Stimulated activated CD4-positive, alpha-beta T cell treated with anti-CD3 and anti-CD28 coated beads, TNF-alpha, amount 100 ng/mL, for 48 hours (primary cell): ENCODE measurements at places on chromosomes 5 and 9.

- DNase-seq, result no peak
These were observed 29.3 kb upstream of the HSPB3 start for GRCh38 chr5:54426209-54426608.

- DNase-seq, result no peak
These were observed 213.2 kb upstream of the EDIL3 start for GRCh38 chr5:84597904-84598303.

DNA sequence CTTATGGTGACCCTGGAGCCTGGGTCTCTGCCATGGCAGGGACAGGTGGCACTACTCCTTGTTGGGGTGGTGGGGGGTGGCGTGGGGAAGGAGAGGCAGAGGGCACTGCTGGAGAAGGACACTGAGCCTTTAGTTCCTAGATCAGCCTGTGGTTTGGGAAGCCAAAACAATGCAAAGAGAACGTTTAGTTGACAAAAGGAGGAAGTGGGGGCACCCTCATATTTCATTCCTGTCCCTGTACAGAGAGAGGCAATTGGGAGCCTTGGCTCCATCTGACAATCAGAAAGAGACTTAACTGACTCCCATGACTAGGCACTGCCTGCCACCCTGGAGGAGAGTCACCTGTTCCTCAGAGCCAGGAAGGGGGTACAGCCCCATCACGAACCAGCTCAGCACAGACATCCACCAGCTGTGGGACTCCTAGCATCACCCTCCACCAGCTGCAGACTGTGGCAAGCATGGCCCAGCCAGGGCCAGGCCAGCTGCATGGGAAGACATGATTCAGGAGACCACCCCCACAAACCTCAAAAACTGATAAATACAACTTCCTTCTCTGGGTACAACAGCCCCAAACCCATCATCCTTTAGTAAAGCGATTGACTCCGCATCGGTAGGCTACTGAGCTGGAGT, 257.5 kb downstream of the HSPA4 start:
- DNase-seq, result no peak

GRCh38 chr5:50768634-50769033, 102.2 kb downstream of the PARP8 start:
- no peak for DNase-seq

DNA sequence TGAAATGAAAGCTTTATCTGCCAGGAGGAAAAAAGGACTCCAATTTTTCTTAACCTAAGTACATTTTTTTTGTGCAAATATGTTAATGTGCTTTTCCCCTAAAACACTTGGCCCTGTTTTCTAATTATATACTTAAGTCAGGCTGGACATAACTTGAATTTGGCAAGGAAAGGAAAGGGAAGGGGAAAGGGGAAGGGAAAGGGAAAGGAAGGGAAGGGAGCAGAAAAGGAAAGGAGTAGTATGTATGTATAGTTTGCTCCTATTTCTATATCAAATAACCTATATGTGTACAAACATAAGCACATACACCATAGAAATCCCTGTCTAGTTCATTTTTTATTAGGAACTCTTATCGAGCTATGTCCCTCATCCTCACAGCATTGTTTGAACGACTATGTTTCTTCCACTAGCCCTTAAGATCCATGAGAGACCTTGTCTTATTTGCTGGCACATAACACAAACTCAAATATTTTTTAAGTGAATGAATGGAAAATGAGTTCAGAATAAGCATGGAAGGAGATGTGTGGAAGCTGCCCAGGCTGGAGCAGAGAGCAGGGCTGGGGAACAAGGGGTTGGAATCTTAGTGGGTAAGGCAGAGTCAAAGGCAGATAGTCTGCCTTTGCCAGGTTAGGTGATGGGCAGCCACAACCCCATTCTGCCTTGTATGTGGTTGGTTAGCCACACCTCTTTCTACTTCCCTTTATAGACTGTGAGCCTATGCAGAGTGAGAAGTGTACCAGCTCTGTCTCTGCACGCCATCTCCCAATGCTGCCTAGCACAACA, 70.0 kb downstream of the KLHL3 start:
- DNase-seq, result peak; percentile 8

DNA sequence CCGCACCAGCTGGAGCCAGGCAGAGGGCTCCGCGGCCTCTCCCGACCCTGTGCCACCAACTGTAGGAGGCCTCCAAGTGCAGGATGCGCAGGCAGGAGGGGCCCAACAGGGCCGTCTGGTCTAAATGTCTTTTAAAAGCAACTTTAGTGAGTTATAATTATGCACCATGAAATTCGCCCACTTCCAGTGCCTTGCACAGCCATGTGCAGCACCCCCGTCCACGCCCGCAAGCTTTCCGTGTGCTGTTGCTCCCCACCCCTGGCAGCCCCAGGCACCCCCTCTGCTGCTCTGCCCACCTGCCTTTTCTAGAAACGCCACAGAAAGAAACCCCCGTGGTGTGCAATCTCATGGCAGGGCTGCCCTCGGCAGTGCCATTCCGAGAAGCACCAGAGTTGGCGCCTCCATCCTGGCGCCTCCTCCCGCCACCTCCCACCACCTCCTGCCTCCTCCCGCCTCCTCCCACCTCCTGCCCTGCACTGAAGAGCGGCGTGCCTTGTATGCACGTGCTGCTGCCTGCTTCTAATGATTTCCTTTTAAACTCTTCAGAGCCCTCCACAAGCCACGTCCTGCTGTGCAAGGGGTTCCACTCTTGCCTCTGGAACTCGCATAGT, 7.5 kb upstream of the SLC6A18 start:
- DNase-seq, result no peak

DNA sequence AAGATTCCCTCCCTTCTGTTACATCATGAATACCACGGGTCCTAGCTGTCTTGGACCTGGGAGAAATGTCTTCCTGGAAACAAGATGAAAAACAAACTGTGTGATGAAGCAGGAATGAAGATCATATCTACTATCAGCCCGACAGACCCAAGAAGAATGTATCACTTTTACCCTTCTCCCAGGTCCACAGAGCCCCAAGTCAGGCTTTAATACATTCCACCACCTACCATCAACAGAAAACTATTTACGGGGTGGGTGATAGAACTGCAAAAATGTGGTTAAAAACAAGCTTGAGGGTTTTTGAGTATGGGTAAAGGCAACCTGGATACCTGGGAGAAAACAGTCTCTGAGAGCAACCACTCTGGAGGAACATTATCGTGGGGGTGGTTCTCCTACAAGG, 327.0 kb downstream of the TRIM32 start:
- no peak for DNase-seq

GRCh38 chr5:146620669-146621051, 104.7 kb upstream of the GPR151 start:
- no peak for DNase-seq
